Mucosa of gallbladder (tissue), 1 donor: ENCODE measurements at places on chromosomes 16 and 17. TPM values are rescaled to one million over a fixed set of nuclear protein-coding genes. Genes with fewer than 3 reads are reported as not detected.

Gene HP
- total RNA-seq = 27.5 TPM

DNA sequence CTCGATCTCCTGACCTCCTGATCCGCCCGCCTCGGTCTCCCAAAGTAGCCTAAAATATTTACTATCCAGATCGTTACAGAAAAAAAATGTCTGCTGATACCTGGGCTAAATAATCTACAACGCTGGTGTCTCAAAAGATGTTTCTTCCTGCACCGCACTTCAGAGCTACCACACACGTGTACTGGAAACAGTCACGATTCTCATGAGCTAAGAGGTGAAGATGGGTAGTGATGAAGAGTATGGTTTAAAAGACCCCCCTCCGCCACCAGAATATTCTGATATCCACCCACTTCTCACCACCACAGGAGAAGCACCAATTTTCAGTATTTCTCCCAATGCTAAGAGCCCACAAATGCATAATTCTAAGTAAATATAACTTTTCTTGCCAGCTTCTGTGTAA is 50.2 kb downstream of the SMG6 start:
- DNase-seq = no peak

Gene CIBAR2
- not detected for total RNA-seq

GRCh38 chr17:17813055-17813724 is 23.6 kb downstream of the SREBF1 start:
- no peak for DNase-seq

DNA sequence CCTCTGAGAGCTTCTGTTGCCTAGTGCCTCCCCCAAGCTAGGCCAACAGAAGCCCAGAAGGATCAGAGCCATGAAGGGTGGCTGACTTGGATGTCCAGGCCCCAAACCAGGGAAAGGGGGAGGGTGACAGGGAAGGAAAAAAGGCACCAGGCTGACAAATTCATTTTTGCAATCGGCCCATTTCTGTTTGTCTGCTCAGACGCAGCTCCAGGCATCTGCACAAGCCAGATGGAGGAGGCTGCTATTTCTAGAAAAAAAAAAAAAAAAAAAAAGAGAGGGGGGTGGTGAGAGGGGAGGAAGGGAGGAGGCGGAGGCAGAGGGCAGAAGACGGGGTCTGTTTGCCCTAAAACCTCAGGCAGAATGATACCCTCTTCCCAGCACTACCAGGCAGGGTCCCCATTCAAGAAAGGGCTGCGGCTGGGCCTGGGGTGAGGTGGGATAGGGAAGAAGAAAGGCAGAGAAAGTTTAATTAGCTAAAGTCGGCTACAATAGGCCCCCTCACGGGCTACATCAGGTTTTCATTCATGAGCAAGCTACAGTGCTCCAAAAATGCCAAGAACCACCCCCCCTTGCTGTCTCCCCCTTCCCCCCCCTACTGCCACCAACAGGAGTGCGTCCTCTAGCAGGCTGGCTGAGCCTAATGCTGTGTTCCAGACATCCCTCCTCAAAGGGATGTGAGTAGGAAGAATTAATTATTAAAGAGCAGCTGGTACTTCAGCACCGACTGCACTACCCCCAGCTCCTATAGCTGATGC is 2.4 kb downstream of the HDAC5 start:
- DNase-seq = no peak

Gene RAB26
- total RNA-seq = 7.7 TPM

Gene OR3A3
- total RNA-seq = not detected
